Skin of body (tissue), 3 donors: ENCODE measurements at places on chromosomes 1 and 21.
A peak's percentile ranks its signal among the peaks of the same experiment; 100 is the strongest.

- peak; percentile 44 for DNase-seq
These were observed 853 bp upstream of the ATP1A1 start for GRCh38 chr1:116372191-116372590.

- DNase-seq = no peak
These were observed 183.5 kb downstream of the HMCN1 start for GRCh38 chr1:185917646-185918045.

DNA sequence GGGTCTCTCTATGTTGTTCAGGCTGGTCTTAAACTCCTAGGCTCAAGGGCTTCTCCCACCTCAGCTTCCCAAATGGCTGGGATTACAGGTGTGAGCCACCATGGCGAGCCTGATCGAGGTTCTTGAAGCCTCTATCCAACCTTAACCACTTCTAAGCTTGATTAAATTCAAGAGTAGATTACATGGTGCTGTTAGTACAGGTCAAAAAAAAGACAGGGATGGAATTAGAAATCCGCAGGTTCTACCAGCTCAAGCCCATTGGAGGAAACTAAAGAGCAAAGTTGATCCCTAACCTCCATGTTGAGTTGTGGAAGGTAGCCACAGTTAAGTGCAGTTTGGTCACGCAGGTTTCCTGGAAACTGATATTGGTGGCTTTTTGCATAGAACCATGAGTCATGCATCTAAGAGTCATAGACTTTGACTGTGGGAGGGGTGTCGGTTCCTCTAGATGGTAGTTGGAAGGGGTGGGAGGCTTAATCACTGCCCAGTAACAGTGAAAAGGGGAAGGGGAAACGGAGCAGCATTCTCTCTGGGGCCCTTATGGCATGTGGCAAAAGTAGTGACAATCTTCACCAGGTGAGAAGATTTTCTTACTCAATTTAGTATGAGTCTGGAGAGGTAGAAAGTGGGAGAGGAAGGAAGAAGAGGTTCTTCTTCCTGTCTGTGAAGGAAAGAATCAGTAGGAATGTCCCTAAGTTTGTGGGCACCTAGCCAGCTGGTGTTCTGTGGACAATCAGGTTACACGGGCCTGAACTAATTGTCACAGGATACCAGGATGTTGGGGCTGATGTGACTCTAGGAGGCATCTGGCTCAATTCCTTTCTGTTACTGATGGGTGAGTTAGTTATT lies 7.0 kb downstream of the CD53 start:
- no peak for DNase-seq

DNA sequence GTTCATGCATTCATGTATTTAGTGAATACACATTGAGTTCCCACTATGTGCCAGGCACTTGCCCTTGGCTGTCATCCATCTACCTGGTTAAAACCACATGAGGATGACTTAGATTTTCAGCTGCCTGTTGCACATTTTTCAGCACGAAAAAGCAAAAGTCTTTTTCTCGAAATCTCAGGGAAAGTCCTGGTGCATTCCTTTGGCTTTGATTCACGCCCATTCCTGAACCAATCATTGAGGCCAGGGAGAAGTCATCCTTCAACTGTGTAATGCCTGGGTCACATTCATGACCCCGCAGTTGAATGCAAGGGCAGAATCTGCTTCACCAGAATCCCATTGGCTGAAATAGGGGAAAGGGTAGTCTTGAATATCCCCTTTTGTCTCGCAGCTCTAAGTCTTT lies 84.4 kb downstream of the RNF220 start:
- no peak for DNase-seq

- DNase-seq = no peak
These were observed 648.7 kb downstream of the USP25 start for GRCh38 chr21:16378525-16378924.

GRCh38 chr21:41222247-41223068 lies 54.5 kb downstream of the BACE2 start:
- no peak for DNase-seq

GRCh38 chr1:247387565-247387964 lies 28.4 kb upstream of the NLRP3 start:
- DNase-seq = no peak

- DNase-seq = no peak
These were observed 44.0 kb downstream of the EVA1C start for GRCh38 chr21:32456497-32456918.

DNA sequence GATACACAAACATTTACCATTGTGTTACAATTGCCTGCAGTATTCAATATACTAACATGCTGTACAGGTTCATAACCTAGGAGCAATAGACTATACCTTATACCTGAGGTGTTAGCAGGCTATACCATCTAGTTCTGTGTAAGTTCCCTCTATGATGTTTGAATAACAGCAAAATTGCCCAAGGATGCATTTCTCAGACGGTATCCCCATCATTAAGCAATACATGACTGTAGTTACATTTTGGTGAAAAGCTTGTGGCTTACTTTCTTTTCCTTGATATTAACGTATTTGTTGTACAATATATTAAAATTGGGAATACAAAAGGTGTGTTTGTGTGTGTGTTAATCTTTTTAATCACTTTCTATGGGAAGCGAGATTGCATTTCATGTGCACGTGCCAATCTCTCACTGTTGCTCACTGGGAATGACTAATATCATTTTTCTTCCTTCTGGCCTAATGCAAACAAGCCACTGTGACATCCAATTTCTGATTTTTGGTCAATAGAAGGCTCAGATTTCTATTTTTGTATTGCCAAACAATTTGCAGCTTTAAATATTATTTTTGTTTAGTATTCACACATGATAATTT lies 36.7 kb upstream of the WLS start:
- no peak for DNase-seq

DNA sequence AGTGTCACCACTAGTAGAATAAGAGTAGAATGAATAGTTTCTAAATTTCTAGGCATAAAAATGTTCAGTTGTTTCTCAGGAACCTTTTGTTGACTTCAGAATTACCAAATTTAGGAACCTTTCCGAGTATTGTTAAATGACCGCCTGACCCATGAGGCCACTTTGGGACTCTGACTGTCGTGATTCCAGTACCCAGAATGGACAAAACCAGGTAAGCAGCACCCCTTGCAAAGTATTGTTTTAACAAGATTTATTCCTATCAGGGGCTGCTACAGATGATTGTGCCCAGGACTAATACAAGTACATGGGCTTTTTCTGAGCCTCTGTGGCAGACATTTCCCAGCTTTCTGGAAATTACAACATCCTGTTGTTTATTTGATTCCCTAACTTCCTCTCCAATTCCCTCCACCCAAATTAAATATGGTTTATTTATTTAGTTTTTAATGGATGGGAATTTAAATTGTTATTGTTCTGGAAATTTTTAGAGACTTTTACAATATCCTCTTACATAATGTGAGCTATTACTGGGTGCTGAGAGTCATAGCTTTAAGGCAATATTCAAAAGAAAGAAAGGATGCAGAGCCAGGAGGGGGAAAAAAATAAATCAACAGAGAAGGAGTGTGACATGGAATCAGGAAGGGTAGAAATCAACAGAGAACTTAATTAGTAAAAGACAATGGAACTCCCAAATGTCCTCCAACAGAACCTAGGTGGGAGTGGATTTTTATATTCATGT lies 37.4 kb upstream of the NTPCR start:
- DNase-seq = no peak
